ENCODE measurements at places on chromosomes 2 and 18.

- DNase-seq: no peak
Measured at GRCh38 chr2:128347701-128348539, 29.3 kb upstream of the HS6ST1 start.

GRCh38 chr18:75066021-75066880, 142.7 kb downstream of the PTGR3 start:
- no peak for DNase-seq

DNA sequence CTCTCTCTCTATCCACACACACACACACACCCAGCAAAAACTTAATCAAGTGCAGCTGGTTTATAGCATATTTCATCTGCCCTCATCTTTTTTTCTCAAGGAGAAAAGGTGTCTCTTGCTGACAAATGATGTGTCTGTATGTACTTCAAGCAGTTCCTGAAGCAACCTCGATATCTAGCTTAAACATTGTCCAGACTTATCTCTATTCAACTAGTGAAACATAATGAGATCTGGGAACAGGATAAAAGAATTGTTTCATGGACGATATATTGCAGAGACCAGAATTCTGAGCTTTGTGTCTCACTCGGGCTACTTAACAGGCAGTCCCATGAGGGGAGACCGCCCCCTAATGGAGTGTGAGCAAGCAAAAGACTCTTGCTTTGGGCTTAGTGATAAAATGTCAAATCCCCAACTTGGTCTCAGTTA, 929.2 kb upstream of the SOX11 start:
- DNase-seq: no peak

GRCh38 chr2:113818382-113818951, 62.0 kb upstream of the SLC35F5 start:
- DNase-seq: no peak

DNA sequence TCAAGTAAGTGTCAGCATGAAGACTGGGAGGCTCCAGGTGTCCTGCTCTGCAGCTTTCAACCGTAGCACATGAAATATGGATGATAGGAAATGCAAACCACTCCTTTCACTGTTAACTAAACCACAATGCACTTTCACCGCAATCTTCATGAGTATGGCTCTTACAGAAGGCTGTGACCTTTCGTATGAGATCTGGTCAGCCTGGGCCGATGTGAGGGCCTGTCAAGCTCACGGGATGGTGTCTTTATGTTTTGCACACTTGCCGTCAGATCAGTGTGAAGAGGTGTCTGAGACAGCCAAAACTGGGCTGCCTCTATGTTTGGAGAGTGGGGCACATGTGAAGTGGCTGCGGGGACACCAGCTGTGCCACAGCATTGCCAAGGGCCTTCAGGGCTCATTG, 62.8 kb upstream of the AFF3 start:
- DNase-seq: no peak

All from SIG-M5 (cell line).